Spleen (tissue), 13 donors: ENCODE measurements at places on chromosomes 2 and 18.

DNA sequence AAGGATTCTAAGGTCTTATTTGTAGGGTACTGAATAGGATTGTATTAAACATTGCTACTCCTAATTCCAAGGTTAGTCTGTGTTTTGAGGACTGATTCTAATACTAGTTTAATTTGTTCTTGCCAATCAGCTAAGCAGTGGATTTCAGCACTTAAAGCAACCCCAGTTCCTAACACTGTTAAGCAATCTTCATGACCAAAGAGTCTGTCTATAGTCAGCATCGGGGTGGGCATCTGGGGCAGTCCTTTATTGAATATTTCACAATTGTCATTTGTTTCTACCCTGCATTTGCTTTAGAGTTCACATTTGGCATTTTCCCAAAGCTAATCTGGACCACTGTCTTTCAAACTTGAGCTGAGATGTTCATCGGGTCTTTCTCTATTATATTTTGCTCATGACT lies 248.0 kb upstream of the TANK start:
- DNase-seq, result no peak

- no peak for DNase-seq
Measured at GRCh38 chr18:74316257-74317170, 875 bp downstream of the C18orf63 start.

GRCh38 chr2:99802734-99803133 lies 312.9 kb upstream of the REV1 start:
- DNase-seq, result no peak

DNA sequence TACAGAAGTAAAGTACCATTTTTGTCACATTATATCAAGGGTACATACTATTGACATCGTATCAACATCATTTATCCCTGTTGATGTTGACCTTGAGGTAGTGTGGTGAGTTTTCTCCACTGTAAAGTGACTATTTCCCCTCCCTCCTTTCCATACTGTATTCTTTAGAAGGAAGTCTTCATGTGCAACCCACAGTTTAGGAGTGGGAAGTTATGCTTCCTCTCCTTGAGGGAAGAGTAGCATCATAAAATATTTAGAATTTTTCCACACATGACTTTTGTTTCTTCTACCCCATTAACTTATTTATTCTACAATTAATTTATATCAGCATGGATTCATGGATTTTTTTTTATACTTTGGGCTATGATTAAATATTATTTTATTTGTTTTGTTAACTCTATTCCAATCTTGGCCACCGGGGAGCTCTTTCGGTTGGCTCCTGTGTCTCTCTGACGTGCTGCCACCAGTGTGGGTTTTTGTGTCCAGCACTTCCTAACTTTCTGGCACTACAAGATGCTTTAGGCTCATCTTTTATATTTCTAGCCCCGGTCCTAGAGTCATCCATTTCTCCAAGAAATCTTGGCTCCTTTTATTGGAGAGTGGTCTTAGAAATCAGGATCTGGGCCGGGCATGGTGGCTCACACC lies 19.0 kb downstream of the AQP12B start:
- DNase-seq, result no peak

GRCh38 chr2:199914372-199914958 lies 3.4 kb downstream of the C2orf69 start:
- DNase-seq, result no peak
